Aorta (tissue), 5 donors: ENCODE measurements at places on chromosomes 7 and 10. TPM values are rescaled to one million over a fixed set of nuclear protein-coding genes. Genes with fewer than 3 reads are reported as not detected.

Gene CTAGE8
- not detected for polyA plus RNA-seq

Gene ADRA2A
- 0.46 TPM for polyA plus RNA-seq

Gene ATG9B
- polyA plus RNA-seq: not detected

Gene ZNF138
- polyA plus RNA-seq: 2.0 TPM

Gene FAM13C
- 7.4 TPM for polyA plus RNA-seq

Gene TAS2R41
- not detected for polyA plus RNA-seq

Gene CHRM2
- polyA plus RNA-seq: 0.38 TPM

Gene HHEX
- 4.5 TPM for polyA plus RNA-seq

Gene HOXA9
- polyA plus RNA-seq: 3.1 TPM

Gene UTF1
- polyA plus RNA-seq: not detected

Gene ARF5
- polyA plus RNA-seq: 158 TPM

Gene C10orf95
- not detected for polyA plus RNA-seq

Gene OR2A12
- polyA plus RNA-seq: not detected

Gene PRSS37
- not detected for polyA plus RNA-seq

Gene MKX
- 2.6 TPM for polyA plus RNA-seq

Gene ASIC3
- not detected for polyA plus RNA-seq

Gene PIK3AP1
- polyA plus RNA-seq: 1.9 TPM

Gene MMRN2
- 8.5 TPM for polyA plus RNA-seq

Gene DPYSL4
- not detected for polyA plus RNA-seq

Gene LIPN
- not detected for polyA plus RNA-seq

Gene PRXL2A
- 32.3 TPM for polyA plus RNA-seq

Gene SLC18A3
- not detected for polyA plus RNA-seq

Gene CNPY1
- not detected for polyA plus RNA-seq

Gene SPDYE3
- not detected for polyA plus RNA-seq

Gene ARMH3
- polyA plus RNA-seq: 13.6 TPM

Gene VAX1
- not detected for polyA plus RNA-seq

Gene ABCC2
- polyA plus RNA-seq: 0.33 TPM

Gene ABCB4
- polyA plus RNA-seq: 0.43 TPM

Gene ZNF800
- 3.4 TPM for polyA plus RNA-seq

Gene UPK3BL1
- 21.0 TPM for polyA plus RNA-seq

Gene ACTL6B
- not detected for polyA plus RNA-seq

Gene H2BK1
- polyA plus RNA-seq: not detected

Gene HOXA1
- 0.88 TPM for polyA plus RNA-seq

Gene PNLIP
- 1.3 TPM for polyA plus RNA-seq

Gene YKT6
- polyA plus RNA-seq: 53.2 TPM

Gene OR6B1
- not detected for polyA plus RNA-seq

Gene TMEM139
- 0.10 TPM for polyA plus RNA-seq

Gene HABP2
- not detected for polyA plus RNA-seq

Gene TRIL
- polyA plus RNA-seq: 0.54 TPM

Gene ARHGAP22
- 6.1 TPM for polyA plus RNA-seq

Gene PAXIP1
- polyA plus RNA-seq: 4.5 TPM

Gene GPR37
- polyA plus RNA-seq: 0.63 TPM

Gene TEX36
- not detected for polyA plus RNA-seq

Gene AOC1
- polyA plus RNA-seq: 0.23 TPM

Gene OR2A1
- 0.59 TPM for polyA plus RNA-seq

Gene TCAF2
- 1.9 TPM for polyA plus RNA-seq

Gene PNLIPRP1
- 0.95 TPM for polyA plus RNA-seq

Gene HTR5A
- not detected for polyA plus RNA-seq

Gene HOXA11
- polyA plus RNA-seq: not detected

Gene FKBP9
- polyA plus RNA-seq: 55.9 TPM

Gene CPA4
- polyA plus RNA-seq: 0.18 TPM

Gene SFRP4
- polyA plus RNA-seq: 21.6 TPM

Gene PRLHR
- not detected for polyA plus RNA-seq

Gene RPP30
- 42.6 TPM for polyA plus RNA-seq

Gene ASB10
- polyA plus RNA-seq: not detected

Gene XRCC2
- polyA plus RNA-seq: not detected

Gene BBS9
- 3.5 TPM for polyA plus RNA-seq

Gene STAG3
- polyA plus RNA-seq: 0.13 TPM
